ENCODE measurements at places on chromosomes 11 and 22.
A peak's percentile ranks its signal among the peaks of the same experiment; 100 is the strongest.

DNA sequence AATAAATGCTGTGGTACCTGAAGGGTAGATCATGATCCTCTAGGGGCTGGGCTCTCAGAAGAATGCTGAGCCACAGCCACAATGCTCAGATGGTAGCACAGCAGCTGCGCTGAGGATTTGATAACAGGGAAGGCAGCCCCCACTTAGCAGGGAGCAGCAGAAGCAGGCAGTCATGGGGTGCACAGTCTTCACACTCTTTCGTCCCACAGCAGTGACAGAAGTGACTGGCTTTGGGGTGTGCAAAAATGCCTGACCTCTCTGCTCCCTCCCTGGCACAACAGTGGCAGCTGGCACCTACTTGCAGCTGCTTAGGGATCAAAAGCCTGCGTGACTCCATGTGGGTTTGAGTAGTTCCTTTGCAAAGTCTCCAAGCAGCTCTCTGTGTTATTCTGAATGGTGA, 1349.8 kb upstream of the RAG2 start:
- DNase-seq = no peak

DNA sequence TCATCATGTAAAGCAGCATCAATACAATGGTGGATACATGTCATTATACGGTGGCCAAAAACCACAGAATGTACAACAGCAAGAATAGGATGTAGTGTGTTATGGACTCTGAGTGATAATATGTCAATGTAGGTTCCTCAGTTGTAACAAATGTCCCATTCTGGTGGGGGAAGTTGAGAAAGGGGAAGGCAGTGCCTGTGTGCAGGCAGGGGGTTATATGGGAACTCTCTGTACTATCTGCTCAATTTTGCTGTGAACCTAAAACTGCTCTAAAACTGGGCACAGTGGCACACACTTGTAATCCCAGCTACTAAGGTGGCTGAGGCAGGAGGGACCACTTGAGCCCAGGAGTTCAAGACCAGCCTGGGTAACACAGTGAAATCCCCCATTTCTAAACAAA, 5.9 kb downstream of the CHKA start:
- DNase-seq = no peak

DNA sequence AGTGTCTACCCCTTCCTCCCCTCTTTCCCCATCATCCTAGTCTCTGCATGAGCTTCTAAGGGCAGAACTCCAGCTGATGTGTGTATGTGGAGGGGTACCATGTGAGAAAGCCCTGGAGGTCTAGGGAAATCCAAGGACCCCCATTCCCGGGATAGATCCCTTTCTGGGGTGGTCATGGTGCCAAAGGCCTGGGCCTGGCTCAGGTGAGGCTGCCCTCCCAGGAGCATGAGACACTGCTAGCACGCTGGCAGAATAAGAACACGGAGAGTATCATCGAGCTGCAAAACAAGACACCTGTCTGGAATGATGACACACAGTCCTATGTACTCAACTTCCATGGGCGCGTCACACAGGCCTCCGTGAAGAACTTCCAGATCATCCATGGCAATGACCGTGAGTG, 19.6 kb downstream of the TUB start:
- DNase-seq = no peak

GRCh38 chr22:39368461-39368911, 18.7 kb downstream of the SYNGR1 start:
- no peak for DNase-seq

DNA sequence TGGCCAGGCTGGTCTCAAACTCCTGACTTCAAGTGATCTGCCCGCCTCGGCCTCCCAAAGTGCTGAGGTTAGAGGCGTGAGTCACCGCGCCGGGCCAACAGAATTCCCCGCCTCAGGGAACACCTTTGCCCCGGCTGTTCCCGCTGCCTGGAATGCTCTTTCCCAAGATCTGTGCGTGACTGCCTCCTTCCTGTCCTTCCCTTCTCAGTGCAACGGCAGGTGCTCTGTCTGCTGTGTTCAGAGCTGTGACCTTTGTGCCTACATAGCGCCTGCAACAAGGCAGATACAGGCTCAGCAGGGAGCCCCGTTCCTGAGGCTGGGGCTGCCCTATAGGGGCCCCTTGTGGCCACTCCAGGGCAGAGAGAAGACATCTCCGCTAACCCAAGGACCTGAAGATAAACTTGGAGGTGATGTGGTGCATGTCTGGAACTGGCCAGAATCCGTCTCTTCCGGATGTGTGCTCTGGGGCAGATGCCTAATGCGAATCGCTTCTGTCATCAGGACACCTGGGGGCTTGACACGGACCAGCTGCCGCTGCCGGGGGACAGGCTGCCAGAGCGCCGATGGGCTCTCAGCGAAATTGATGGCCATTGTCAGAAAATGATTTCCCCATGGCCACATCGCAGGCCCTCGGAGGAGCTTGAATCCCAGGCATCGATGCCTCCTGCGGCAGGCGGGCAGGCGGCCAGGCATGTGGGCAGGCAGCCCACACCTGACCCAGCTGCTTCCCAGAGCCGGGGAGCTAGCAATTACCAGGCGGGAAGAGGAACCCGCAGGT, 43.5 kb upstream of the TCF20 start:
- DNase-seq = no peak

GRCh38 chr11:45243967-45244366, 42.2 kb downstream of the SYT13 start:
- DNase-seq = no peak

DNA sequence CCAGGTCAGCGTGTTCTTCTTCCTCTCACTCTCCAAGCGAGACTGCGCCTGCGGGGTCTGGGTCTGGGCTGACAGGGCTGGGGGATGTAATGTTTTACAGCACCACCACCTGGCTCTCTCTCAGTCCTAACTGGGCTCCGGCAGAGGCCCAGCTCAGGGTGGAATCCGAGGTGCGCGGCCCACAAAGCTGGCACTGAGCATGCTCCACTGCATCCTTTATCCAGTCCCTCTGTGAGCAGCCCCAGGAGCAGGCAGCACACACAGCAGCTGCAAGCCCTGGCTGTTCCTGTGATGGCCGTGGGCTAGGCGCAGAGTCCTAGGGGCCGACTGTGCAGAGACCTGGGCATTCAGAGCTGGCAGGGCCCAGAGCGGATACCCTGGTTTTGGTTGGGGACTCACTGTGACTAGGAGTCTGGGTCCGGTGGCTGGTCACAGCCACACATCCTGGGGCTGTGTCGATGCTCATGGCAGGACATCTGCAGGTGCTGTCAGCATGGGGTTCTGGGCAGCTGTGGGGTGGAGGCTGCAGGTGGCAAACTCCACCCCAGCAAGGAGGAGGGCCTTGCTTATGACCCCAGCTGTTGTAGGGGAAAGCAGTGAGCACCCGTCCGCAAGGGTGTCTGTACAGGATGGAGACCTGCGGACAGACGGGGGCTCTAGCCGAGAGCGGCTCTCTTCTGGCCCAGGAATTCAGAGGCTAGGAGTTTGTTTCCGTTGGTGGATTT, 4.0 kb downstream of the LRRC75B start:
- DNase-seq = no peak

- no peak for DNase-seq
These were observed 1166.6 kb downstream of the BRD1 start for GRCh38 chr22:48660790-48661740.

DNA sequence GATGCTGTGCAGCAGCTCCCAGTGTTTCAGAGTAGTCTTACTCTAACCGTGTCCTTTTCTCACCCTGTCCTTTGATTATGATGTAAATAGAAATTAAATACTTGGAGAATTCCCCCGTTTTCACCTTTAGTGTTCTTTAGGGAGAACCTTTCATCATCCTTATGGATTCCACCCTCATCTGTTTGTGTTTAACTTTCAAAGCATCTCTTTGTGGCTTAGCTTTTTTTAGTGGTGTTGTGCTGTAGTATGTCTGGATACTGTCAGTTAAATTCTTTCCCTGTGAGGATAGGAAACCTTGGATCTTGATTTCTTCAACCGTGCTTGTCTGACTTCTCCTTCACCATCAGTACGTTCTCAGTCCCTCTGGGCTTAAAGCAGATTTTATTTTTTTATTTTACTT, 48.5 kb downstream of the PPP6R3 start:
- DNase-seq = no peak

DNA sequence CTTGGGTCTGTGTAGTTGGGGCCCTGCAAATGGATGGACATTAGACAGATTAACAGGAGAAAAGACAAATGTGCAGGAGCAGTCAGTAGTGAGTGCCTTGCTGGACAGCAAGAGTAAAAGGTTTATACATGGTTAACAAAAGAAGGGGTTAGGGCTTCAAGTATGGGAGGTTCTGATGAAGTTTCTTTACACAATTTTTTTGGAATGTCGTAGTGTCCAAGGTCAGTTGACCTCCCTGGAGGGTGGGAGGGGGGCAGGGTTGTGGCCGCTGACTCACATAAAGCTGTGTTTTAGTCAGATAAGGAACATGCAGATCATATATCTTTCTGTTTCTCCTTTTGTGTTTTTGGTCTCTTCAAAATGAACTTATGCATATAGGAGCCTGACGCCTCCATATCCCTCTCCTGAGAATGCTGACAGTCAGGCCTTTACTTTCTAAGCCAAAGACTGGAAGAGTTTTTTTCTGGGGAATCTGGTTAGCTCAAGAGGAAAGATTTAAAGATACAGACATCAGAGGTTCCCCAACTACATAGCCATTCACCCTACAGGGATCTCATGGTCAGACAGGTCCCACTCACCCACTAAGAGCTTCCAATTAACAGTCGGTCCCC, 134.3 kb downstream of the NECTIN1 start:
- no peak for DNase-seq

GRCh38 chr11:135075740-135076139, 663.7 kb upstream of the B3GAT1 start:
- peak; percentile 81 for DNase-seq

DNA sequence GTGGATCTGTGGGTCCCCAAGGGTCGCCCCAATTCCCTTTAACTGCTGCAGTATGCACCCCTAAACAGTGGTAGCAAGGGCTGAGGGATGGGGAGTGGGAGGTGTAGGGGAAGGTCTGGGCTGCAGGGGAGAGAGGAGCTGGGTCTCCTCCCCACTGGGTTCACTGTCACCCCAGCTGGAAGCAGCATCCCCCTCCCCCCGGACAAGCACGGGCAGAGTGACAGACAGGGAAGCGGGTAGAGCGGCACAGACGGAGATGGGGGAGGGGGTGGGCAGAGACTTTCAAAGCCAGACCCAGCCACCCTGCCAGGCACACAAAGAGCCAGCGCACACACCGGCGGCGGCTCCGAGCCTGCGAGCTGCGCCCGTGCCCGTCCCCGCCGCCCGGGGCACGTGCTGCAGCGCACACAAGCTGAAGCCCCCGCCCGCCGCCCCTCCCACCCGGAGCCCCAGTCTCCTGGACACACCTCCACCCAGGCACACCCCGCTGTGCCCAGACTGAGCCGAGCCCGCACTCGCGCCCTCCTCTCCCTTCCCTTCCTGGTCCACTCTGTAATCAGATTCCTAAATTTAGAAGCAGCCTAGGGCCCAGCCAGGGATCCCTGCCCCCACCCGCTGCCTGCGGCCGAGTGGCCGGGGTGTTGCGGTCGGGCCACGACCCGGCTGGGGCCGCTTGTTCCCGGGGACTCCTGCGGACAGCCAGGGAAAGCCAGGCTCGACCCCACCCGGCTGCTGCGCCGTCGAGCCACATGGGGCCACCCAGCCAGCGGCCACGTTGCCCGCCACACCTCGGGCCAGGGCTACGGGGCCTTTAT, 935 bp upstream of the RCOR2 start:
- peak; percentile 87 for DNase-seq

DNA sequence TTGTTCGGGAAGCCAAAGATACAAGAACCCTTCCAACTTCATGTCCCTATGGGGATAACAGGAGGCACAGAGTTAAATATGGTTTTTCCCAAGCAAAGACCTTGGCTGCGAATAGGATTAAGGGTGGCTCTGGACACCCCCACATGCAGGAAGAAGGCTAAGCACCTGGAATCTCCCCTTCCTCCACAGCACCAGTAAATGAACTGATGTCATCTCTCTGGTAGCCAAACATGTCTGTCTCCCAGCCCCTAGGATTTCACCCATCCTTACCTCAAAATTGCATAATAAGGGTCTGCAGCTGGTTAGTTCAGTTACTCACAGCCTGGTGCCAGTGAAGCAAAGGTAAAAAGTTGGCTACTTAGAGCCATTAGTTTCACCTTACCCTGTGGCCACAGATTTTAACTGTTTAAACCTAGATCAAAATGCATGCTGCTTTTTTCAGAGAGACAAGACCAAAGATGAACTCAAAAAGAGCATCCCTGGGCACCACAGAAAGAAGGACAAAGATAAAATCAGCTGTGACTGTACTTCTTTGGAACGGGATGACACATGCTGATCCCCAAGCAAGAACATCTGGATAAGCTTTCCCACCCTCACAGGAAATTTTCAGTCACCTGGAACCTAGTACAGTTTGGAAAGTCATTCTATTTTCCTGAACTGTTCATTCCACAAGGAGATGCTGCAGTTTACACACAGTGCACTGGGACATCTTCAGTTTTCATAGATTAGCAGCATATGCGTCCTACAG, 77.2 kb upstream of the AKIP1 start:
- no peak for DNase-seq

DNA sequence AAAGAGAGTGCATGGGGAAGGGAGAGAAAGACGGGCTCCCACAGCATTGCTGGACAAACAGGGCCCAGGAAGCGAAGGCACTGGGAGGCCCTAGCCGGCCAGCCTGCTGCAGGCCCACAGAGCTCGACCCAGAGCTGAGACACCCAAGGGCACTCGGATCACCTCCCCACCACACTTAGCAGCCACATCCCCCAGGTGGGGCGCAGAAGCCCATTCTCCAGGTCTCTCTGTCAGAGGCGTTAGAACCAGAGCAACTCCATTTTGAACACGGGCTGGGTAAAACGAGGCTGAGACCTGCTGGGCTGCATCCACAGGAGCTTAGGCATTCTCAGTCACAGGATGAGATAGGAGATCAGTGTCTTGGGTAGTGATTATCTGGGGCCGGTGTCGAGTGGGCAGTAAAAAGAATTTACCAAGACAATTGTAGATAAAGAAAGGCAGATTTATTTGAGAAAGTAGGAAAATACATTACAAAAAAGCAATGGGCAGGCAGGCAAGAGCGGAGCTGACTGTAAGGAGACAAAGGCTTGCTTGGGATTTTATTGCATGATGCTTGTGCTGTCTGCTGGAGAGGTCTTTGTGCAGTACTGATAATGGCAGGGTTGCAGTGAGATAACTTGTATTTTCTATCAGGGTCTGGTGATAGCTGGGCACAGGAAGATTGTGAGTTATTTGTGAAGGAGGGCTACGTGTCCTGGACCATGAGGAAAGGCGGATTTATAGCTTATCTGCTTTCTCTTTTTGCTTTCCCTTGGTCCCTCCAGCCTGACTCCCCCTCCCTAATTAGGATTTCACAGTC, 13.4 kb upstream of the CAPN5 start:
- no peak for DNase-seq

DNA sequence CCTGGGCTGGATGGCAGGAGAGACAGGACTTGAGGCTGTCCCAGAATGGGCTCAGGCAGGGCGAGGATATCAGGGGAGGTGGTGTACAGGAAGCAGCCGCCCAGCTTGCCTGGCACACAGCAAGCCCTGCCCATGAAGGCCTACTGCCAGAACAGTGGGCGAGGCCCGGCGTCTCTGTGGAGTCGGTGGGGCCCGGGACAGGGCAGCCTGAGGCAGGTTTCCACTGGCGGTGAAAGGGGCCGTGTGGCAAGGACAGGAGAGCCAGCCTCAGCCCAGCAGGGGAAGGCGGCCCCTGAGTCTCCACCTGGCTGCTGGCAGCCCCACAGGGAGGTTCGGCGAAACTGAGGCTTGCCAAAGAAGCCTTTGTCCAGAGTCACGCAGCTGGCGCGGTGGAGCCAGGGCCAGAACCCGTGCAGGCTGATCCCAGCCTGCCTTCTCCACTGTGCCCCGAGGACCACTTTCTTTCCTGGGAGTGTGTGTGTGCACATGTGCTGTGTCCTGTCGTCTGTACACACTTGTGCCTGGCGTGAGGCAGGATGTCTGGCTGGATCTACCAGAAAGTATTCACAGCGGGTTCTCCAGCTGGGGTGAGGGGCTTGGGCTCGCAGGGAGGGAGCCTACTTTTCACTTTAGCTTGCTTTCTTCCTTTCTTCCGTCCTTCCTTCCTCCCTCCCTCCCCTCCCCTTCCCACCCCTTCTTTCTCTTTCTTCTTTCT, 1.2 kb downstream of the TSPO start:
- DNase-seq = peak; percentile 87

Data from coronary artery (tissue), 2 donors.